ENCODE measurements at places on chromosomes 3 and 15.

GRCh38 chr15:89367485-89368451, 33.1 kb upstream of the POLG start:
- no peak for DNase-seq

DNA sequence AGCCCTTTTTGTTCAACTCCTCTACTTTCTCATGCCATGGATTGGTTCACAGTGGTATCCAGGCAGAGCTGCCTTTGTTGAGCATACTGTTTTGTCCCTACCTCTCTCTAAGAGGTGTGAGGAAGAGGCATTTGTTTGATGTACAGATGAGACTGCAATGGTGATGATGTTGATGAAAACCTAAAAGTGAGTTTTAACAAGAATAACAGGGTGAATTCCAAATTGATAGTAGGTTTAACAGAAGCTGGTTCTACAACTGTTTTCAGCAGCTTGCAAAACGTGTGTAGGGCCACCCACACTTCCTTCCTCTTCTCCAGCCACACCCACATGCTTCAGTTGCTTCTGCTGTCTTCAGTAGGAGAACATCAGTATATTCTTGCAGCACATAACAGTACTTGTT, 10.2 kb downstream of the SNRK start:
- DNase-seq: no peak

GRCh38 chr3:128549283-128550112, 56.5 kb upstream of the GATA2 start:
- DNase-seq: no peak

DNA sequence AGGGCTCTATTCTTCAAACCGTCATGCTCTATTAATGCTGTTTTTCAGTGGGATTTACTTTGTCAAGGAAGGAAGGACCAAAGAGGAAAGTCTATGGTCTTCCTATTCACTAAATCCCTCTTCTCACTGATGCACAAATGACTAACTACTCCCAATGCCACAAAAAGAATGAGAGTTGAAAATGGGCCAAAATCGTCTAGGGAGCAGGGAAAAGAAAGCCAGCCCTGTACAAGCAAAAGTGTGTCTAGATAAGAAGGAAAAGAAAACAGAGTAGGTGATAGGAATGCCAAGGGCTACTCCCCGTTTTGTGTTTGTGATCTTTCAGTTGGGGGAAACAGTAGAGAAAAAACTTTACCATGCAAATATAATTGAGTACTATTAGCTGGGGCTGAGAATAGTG, 97.2 kb upstream of the TMCO5A start:
- no peak for DNase-seq

DNA sequence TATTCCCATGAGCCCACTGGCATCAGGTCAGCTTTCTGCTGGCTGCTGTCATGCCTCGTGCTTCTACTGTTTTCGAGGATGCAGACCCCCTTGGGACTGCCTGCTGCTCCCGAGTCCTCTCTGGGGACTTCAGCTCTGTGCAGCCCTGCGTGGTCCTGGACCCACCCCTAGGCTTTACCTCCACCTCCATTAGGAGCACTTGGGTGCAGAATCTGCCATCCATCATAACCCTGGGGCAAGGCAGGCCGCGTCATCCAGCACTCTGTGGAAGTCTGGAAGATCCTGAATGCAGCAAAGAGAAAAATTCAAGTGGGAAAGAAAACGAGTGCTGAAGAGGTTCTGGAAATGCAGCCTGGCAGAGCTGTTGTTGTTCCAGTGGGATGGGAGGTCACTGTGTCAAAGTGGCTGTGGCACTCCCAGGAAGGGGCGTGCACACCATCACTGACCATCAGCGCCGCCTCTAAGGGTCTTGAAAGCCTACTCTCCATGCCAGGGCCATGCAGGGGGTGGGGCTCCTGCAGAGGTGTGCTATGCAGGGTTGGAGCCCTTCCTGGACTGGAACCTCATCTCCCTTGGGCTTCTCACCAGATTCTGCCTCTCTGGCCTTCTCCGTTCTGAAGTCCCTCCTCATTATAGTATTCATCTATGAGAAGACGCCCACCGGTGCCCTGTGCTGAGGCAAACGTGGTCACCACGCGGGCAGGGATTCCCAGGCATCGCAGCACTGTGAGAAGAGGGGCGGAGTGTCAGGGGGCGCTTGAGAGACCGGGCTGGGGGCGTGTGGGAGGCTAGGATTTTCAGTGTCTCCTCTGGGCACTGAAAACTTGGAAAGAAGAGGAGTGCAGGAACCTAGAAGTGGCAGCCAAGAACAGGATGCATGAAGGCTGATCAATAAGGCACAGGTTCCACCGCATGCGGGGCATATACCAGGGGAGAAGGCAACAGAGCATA, 12.5 kb downstream of the EPB42 start:
- DNase-seq: no peak

DNA sequence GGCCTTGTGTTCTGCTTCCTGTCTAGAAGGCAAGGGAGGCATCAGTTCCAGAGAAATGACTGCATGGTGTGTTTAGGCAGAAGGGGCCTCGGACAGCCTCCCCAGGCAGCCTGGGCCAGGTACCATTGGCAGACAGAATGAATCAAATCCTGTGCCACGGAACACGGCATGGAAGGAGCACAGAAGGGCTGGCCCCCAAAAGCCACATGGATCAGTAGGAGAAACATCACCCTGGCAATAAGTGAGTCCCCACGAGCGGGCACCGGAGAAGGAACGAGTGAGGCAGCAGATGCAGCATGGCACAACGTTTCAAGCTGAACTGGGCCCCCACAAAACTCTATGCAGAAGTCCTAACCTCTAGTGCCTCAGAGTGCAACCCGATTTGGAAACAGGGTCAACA, 223.2 kb downstream of the ADAMTS17 start:
- no peak for DNase-seq

DNA sequence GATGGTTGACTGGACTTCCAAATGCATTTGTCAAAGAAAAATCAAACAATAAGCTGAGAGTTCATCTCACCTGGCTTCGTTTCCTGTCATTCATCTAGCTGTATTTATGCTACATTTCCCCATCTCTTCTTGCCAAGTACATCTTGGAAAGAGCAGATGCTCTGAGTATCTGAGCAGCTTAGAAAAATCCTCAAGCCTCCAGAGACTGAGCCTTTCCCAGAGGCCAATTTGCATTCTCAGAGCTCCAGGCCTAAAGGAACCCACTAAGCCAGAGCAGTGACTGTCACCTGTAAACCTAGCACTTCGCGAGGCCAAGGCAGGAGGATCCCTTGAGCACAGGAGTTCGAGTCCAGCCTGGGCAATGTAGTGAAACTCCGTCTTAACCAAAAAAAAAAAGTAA, 100.5 kb downstream of the XXYLT1 start:
- no peak for DNase-seq

DNA sequence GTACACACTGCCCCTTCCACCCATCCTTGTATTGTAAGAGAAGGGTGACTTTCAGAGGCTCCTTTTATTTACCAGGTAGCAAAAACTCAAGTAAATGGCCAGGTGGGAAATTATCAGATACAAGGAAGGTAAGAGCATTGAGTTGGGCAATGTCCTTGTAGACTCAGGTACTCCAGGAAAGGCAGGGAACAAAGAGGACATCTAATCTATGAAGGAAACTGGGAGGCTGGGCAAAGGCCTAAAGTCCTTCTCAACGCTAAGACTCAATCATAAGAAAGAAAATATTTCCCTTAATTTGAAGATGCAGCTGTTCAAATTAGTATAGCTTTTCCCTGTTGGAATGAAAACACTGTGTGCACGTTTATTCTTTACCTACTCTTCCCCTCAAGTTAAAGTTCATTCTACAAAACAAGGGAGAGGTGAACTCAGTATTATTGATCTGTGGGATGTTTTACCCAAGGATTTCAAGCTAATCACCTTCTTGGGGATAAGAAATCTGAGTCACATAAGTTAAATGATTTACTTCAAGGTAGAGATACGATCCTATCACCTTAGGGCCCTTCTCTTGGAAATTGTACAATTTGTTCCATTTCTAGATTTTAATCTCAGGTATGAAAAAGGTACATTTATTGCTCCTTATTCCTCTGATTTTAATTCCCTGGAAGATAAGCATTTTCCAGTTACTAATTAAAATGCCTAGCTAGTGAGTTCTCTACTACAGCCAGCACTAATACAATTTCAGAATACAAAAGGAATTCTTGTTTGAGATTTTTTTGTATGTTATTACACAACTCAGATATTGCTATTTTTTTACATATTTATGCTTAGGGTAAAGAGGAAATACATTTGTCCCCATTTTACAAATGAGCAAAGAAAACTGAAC, 80.6 kb downstream of the PLD1 start:
- DNase-seq: no peak

DNA sequence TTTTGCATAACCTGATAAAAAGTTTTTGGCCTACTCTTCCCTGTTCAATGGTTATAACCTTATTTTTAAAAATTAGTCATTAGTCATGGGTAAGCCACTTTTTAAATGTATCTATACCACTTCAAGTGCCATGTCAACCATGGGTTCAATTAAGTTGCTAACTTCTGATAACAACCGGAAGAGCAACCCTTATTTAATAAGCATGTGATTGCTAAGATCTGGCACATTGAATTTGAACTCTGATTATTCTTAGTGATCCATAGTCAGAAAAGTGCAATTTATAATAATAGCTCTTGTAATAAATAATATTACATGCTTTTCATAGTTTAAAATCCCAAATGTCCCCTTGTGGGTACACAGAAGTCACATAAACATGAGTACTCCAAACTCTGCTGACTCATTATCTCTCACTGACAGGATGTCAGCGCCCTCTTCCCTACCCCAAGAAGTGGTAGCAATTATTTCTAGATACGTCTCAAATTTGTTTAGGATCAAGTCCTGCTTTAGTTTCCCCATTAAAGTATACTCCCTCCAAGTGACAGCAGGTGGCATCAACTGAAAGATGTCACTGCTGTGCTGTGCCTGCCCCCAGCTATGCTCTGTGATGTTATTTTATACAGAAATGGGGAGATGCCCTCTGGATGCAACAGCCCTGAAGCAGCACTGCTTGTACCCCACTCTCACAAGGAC, 18.6 kb downstream of the SAMD7 start:
- no peak for DNase-seq

DNA sequence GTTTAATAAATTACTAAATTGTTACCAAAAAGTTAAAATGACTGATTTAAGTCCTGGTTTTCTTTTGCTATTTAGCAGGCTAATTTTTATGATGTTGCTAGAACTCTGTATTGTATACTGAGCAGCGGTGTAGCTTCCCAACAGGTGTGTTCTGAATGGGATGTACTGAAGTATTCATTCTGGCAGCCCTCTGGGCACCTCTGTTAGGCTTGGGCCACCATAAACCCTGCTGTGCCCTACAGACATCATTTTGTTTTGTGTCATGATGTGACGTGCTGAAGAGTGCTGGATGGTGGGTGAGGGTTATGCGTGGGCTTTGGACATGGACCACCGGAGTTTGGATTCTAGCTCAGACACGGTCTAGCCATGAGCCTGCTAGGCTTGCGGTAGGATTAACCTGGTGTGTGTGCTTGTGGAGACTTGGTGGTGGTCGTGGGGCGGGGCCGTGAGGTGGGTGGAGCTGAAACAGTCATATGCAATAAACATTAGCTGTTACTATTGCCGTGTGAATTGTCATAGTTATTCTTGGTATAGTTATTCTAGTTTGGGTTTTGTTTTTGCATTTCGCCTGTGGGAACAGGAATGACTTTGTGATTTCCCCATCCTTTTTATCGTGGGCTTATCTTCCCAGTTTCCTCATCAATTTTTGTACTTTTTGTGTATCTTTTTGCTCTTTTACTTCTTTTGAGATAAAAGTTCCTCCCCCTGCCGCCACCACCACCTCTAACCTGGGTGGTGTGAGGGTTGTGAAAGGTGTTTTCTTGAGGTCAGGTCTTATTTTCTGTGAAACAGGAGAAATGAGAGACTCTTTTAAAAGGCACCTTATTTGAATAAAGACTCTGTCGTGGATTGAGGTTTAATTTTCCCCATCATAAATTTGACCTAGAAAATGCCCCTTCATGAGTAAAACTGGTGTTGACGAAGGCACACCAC, 93.7 kb downstream of the MCTP2 start:
- no peak for DNase-seq

DNA sequence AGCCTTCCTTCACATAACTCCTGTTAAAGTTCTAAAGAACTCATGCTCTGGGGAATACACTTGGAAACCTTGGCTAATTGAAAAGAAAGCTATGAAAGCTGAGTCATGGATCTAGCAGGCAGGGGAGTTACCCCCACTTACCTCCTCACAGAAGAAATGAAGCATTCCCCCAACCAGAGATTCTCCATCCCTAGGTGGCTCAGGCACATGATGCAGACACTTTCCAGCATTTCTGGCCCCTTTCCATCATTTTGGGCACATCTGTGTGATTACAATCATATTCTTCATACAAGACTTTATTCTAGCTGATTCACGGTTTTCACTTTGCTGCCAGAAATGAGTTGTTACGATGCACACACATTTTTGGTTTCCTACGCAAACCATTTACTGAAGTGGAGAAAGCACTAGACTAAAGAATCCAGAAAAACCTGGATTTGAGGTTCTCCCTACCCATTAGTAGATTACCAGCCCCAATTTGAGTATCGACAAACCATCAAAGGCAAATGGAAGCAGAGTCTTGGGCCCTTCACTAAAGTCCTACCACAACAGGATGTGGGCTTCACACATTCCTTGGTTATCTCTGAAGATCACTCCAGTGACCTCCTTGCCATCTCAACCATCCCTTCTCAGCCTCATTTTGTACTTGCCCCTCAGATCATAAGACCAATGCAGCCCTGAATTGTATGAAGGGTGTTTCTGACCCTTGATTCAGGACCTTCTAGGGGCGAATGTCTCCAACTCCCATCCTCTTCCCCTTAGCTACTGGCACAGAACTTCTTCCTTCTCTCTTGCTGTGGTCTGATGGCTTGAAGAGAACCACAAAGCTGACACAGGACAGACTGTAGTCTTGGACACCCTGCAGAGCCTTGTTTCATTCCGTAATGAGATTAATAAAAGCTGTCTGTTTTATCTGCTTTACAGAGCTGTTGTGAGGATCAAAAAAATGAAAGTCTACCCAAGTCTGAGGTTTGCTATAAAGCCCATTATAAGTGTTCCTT, 42.5 kb upstream of the SNRK start:
- no peak for DNase-seq

DNA sequence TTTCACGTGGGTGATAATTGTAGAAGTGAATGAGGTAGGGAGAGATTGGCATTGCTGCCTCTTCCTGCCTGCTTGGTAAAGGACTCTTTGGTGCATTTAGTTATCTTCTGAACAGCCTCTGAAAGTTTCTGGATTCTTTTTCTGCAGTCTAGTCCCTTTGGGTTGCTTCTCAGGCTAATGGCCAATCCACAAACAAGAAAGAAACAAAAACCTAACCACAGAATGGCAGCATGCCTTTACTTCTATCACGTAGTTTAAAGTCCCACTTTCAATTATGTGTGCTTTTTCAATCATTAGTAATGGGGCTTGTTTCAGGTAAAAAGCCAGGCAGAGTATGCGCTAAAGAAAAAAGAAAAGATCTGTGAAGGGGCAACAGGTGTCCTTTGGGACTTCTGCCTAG, 7.4 kb downstream of the FGF12 start:
- no peak for DNase-seq
